Ovary (tissue), 10 donors: ENCODE measurements at places on chromosomes 3 and 15. TPM values are rescaled to one million over a fixed set of nuclear protein-coding genes. Genes with fewer than 3 reads are reported as not detected.

DNA sequence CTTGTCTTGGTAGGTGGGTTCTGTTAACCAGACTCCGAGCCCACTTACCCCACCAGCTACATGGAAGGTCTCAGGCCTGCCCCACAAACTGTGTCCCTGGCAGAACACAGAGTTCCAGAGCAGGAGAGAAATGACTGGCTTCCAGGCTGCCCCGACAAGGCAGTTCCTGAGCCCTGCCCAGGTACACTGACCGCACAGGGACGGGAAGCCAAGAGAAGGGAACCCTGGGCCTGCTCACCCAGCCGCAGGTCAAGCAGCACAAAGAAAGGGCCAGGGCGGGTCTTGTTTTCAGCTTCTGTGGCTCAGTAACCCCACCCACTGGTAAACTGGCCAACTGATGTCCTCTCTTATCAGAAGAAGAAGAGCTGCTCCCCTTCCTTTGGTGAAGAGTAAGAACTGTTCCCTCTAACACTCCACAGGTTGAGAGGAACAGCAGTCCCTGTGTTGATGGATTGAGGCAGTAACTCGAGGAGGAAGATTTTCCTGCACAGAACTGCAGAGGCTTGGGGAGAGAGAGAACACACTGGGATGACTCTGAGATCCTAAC, 68.4 kb downstream of the CRTC3 start:
- no peak overlapping the region for H3K27ac ChIP-seq
- H3K4me1 ChIP-seq: peaks cover 22% of the 10 kb centered on the region
- H3K4me3 ChIP-seq: no peak overlapping the region
- no peaks in the 10 kb centered on the region for H3K36me3 ChIP-seq

DNA sequence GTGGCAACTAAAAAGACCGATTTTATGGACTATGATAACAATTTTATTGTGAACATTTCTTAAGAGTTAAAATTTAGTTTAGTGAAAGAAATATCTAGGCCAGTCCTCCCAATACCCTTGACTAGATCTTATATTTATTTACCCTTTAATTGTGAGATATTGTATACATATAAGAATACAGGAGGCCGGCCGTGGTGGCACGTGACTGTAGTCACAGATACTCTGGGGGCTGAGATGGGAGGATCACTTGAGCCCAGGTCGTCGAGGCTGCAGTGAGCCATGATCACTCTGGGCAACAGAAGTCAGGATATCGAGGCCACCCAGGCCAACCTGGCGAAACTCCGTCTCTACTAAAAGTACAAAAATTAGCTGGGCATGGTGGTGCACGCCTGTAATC, 756 bp upstream of the RMDN3 start:
- peak overlapping the region; percentile 68 for H3K4me3 ChIP-seq
- H3K36me3 ChIP-seq: no peaks in the 10 kb centered on the region
- no peaks in the 10 kb centered on the region for H3K27me3 ChIP-seq
- DNase-seq: no peak
- H3K27ac ChIP-seq: peak overlapping the region; percentile 83

GRCh38 chr15:74635228-74635627, 19.6 kb downstream of the CLK3 start:
- H3K4me1 ChIP-seq: no peaks in the 10 kb centered on the region
- no peaks in the 10 kb centered on the region for H3K27me3 ChIP-seq
- H3K36me3 ChIP-seq: no peaks in the 10 kb centered on the region
- H3K27ac ChIP-seq: no peak overlapping the region
- no peak for DNase-seq

GRCh38 chr15:81295486-81296121, 28.3 kb downstream of the STARD5 start:
- no peak for DNase-seq
- H3K36me3 ChIP-seq: no peaks in the 10 kb centered on the region
- H3K4me1 ChIP-seq: no peaks in the 10 kb centered on the region
- H3K27me3 ChIP-seq: no peaks in the 10 kb centered on the region
- no peak overlapping the region for H3K27ac ChIP-seq

- no peak overlapping the region for H3K27ac ChIP-seq
- H3K4me3 ChIP-seq: no peak overlapping the region
These were observed 148.6 kb upstream of the NSMCE3 start for GRCh38 chr15:29418178-29418577.

Gene MFGE8
- 196 TPM for total RNA-seq

Gene ST6GAL1
- total RNA-seq: 28.1 TPM
